ENCODE measurements at places on chromosomes 11 and 22. TPM values are rescaled to one million over a fixed set of nuclear protein-coding genes. Genes with fewer than 3 reads are reported as not detected.
A peak's percentile ranks its signal among the peaks of the same experiment; 100 is the strongest.

GRCh38 chr11:861105-861479 is 18.4 kb downstream of the TSPAN4 start:
- DNase-seq = no peak

GRCh38 chr22:26168330-26168851 is 871 bp upstream of the SEZ6L start:
- DNase-seq = no peak

DNA sequence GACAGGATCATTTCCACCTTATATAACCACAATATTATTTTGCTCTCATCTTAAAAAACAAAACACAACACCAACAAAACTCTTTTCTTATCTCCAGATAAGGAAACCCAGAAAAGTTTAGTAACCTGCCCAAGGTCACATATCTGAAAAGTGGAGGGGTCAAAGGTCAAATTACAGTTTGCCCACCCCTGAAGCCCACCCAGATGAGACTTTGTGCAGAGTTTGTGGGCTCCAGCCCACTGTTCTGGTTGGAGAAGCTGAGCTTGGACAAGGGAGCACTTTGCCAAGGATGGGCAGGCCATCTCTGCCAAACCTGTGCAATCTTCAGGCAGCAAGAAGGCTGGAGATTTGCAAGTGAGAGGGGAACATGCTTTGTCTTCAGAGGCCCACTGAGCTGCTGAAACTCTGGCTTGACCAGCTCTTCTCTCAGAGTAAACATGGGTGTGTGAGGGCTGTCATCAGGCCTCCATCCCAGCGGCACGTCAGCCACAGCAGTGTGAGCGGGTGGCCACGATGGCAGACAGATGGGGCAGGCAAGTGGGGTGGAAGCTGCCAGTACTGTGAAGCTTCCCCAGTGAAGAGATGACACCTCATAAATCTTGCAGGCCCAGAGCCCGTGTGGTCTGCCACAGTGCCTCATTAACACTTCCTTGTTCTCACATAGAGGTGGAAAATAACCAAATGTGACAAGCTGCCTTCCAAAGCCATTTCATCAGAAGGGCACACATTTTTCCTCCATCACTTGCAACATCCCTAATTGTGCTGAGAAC is 111.8 kb downstream of the CCDC81 start:
- no peak for DNase-seq

- DNase-seq = no peak
Observed at GRCh38 chr11:46119352-46120216, 1.7 kb downstream of the PHF21A start.

- no peak for DNase-seq
Observed at GRCh38 chr22:27810609-27811151, 9.1 kb upstream of the MN1 start.

GRCh38 chr22:29158546-29158945 is 47.1 kb upstream of the EMID1 start:
- DNase-seq = no peak

GRCh38 chr11:70500076-70500847 is 101.9 kb downstream of the CTTN start:
- no peak for DNase-seq

- DNase-seq = no peak
Observed at GRCh38 chr11:67582011-67582410, 1.6 kb upstream of the GSTP1 start.

DNA sequence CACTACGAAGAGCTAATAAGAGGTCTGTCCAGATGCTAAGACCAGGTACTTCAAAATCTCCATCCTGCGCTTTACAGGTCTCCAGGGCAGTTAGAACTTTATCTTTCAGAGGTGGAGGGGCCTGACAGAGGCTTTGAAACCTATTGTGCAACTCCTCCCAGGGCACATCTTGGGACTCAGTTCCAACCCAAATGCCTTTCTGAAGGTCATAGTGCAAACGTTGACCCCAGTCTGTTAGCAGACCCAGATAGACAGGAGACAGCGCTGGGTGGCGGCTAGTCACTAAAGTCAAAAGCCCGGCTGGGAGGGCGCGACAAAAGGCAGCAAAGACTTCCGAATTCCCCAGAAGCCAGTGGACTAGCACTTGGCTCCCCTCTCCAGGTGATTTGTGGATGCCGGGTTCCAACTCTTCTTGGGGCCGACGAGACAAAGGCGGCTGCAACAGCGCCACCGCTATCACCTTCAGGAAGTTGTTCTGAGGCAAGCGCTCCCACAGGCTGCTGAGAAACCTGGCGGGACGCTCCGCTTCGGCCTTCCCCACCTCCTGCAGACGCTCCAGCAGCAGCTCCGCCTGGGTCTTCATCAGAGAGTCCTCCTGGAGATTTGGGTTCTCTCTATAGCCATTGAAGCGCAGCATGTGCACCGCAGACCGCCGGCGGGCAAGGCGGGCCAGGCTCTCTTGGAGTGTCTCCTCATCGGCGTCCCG is 728 bp downstream of the FANCF start:
- peak; percentile 30 for DNase-seq

GRCh38 chr11:76243193-76243956 is 37.1 kb upstream of the WNT11 start:
- no peak for DNase-seq

DNA sequence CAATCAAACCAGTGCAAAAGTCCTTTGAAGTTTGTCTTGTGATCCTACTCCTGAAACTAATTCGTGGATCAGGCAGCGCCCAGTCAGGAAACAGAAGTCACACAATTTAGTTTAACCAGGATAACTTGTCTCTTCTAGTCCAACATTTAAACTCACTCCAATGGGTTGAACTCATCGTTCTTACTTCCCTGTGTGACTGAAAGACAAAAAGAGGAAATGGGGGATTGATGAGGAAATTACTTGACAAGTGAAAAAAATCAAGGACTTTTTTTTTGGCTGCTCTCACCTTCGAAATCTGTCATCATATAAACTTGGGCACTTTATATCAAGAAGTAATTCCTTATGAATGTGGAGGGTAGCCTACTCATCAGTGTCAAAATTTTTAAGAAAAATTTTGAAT is 78.4 kb downstream of the HSD17B12 start:
- no peak for DNase-seq

- DNase-seq = no peak
Observed at GRCh38 chr11:8354622-8355415, 91.1 kb upstream of the LMO1 start.

DNA sequence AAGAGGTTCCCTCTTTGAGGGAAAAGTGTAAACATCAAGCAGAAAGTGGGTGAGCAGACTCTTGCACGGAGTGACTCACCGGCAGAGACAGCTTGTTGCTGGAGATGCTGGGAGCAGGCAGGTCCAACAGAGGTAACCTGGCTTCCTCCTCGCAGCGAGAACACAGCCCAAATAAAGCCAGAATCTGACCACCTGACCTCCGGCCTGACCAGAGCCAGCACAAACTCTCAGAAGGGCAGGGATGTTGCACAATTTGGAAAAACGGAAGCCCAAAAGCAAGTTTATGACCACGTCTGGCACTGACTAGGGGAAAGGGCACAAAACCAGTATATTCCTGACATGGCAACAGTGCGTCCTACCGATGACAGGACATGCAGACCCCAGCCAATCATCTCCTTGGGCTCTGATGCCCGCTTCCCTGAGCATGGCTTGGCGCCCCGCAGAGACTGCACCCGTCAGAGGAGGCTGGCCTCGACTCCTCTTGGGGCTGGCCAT is 5.4 kb downstream of the SMCO4 start:
- DNase-seq = no peak

DNA sequence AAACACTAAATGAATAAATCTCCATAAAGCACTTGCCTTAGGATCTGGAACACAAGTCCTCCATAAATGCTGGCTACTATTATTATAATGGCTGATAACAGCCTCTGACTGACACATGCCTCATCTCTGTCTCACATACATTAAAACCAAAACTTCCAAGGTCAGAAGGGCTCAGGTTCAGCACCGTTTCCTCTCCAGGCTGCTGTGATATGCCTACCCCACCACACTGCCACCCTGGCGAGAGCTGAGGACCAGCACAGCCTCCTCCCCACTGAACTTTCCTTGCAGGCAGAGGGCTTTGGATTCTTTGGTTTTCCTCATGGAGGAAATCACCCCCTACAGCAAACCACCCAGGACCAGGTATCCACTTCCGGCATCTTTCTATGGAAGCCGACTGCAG is 112.8 kb downstream of the ABTB2 start:
- no peak for DNase-seq

- no peak for DNase-seq
Observed at GRCh38 chr22:24025475-24025874, 14.4 kb downstream of the CABIN1 start.

GRCh38 chr11:17573526-17573925 is 26.5 kb downstream of the OTOG start:
- no peak for DNase-seq

The LRRC32 gene
- total RNA-seq = 0.41 TPM

The C11orf97 gene
- not detected for total RNA-seq

The KRTAP5-10 gene
- total RNA-seq = not detected

The NLRP6 gene
- not detected for total RNA-seq

The ATF4 gene
- total RNA-seq = 92.9 TPM

The CEND1 gene
- total RNA-seq = 7.3 TPM

The TIMM10B gene
- total RNA-seq = 21.2 TPM

The SMTNL1 gene
- total RNA-seq = not detected

The HOATZ gene
- total RNA-seq = not detected

The DGCR6 gene
- total RNA-seq = 10.2 TPM

The USP2 gene
- total RNA-seq = 2.4 TPM

The MYOD1 gene
- not detected for total RNA-seq
